ENCODE measurements at places on chromosomes 4 and X.

GRCh38 chr4:183284965-183285364 is 35.1 kb downstream of the CLDN22 start:
- no peak for DNase-seq

DNA sequence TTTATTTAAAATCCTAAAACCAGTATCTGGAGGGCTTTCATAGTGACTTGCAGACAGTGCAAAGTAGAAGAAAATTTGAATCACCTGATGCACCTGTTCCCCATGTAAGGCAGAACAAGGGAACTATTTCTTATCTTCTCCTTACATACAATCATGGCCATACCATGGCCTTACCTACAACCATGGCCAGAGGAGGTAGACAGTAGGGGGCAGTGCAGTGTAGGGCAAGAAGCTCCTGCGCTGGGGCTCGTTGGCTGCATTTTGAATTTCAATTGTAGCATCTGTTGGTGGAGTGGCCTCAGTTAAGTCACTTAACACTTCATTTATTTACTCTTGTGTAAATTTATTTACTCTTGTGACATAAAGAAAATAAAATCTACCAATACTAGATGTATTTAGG is 33.0 kb downstream of the GALNTL6 start:
- peak; percentile 29 for DNase-seq

- DNase-seq: peak; percentile 46
These were observed 66.1 kb downstream of the KLHL4 start for GRCh38 chrX:87583679-87584078.

DNA sequence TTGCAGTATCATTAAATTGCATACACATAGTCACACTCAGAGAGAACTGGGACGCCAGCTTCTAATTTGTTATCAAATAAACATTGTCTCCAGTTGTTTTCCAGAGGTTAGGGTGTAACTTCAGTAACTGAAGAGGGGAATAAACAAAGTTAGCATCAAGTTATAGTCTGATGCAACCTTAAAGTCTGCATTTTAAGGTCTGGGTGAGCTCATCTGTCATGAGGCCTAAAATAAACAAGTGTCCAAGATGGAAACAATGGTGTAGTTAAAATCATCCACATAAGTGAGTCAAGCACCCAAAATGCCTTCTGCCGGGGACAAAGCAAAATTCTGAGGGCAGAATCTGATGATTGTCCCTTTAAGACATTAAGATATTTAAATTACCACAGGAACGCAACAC is 70.3 kb upstream of the EMCN start:
- no peak for DNase-seq

- peak; percentile 63 for DNase-seq
These were observed 14.8 kb downstream of the PRSS12 start for GRCh38 chr4:118337954-118338353.

DNA sequence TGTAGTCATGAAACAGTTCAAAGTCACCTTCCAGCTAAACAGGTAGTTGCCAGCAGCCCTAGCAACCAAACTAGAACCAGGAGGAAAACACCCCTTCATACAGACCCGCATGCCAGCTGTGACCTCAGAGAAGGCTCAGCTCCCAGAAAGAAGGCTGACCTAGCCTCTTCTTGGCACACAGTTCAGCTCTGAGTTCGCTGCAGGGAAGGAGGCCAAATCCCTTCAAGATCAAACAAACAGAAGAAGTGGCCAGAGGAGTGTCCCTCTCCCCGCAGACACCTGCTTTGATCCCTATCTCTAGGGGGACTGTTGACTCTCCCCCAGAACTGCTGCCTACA is 56.0 kb downstream of the HADH start:
- DNase-seq: no peak

GRCh38 chr4:77040854-77041725 is 34.7 kb downstream of the CCNI start:
- peak; percentile 11 for DNase-seq

GRCh38 chr4:181376058-181376457 is 867.1 kb upstream of the TENM3 start:
- DNase-seq: no peak

Measured in RKO (cell line).